ENCODE measurements at places on chromosomes 16 and 17.

DNA sequence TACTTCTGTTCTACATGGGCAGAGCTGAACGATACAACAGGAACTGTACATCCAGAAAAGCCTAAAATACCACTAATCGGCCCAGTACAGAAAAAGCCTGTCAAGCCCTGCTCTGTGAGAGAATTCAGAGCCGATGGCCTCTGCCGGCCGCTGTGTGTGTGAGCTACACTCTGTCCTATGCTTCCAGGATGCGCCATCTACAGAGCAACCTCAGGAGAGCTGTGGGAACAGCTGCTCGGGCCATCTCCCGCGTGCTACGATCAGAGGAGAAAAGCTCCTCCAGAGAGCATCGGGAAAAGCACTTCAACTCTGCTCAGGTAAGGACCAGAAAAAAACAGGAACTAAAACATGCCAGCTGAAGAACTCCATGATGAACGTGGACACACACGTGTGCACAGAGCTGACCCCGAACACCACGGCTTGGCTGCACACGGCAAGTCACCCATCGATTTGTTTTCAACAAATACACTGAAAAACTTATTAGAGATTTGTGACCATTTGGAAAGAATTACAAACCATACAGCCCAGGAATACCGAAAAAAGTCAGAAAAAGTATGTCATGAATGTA is 115.9 kb downstream of the ANKRD11 start:
- no peak for DNase-seq

GRCh38 chr16:60755907-60756306 is 1280.3 kb downstream of the CDH8 start:
- DNase-seq: no peak

DNA sequence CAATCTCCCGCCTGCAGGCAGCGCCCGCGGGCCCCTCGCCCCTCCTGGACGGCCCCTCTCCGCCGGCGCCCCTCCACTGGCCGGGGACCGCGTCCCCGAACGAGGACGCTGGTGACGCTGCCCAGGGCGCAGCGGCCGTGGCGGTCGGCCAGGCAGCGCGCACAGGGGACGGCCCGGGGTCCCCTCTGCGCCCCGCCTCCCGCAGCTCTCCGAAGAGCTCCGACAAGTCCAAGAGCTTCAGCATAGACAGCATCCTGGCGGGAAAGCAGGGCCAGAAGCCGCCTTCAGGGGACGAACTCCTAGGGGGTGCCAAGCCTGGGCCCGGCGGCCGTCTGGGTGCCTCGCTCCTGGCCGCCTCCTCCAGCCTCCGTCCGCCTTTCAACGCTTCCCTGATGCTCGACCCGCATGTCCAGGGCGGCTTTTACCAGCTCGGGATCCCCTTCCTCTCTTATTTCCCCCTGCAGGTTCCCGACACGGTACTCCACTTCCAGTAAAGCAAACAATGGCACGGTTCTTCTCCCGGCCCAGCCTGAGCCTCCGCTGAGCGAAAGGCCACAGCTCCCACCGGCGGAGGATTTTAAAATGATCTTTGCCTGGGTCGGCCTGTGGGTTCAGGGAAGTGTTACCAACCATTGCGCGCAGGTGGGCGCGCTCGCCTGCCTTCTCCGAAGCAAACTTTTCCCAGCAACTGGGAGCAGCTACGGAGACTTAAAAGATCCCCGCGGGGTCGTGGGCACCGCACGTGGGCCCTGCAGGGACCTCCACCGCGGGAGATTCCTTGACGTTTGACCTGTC is 1.1 kb downstream of the FOXL1 start:
- no peak for DNase-seq

DNA sequence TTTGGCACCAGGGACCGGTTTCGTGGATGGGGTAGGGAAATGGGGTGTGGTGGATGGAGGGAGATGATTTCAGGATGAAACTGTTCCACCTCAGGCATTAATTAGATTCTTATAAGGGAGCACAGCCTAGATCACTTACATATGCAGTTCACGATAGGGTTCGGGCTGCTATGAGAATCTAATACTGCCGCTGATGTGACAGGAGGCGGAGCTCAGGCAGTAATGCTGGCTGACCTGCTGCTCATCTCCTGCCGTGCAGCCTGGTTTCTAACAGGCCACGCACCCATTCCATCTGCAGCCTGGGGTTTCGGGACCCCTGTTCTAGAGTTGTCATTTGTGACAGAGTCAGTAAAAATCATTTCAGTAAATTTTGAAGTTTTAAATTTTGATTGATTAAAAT is 99.7 kb downstream of the CHD9 start:
- no peak for DNase-seq

DNA sequence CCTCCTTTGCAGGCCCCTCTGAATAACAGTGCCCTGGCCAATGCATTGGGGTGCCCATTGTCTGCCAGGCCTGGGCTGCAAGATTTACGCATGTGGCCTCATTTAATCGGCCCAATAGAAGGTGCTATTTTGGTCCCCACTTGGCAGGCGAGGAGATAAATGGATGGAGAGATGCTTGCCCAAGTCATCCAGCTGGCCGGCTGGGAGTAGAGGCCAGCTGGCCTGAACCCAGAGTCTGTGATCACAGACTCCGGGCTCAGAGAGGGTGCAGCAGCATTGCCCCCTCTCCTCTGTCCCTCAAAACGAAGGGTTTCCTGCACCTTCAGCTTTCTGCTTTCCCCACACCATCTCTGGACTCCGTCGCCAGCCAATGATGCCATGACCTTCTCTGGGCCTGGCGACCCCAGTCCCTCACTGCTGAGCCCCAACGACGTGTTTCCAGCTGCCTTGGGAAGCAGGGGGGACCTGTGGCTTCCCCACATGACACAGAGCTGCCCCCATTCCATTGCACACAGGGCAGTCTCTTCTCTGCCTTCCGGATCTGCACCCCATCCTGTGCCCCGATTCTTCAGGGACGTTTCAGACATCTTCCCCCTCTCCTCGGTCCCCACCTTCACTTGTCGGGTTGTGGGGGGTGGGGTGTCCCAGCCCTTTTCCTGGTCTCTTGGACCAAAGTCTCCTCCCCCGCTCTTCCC is 3.5 kb upstream of the ADGRG1 start:
- DNase-seq: no peak

DNA sequence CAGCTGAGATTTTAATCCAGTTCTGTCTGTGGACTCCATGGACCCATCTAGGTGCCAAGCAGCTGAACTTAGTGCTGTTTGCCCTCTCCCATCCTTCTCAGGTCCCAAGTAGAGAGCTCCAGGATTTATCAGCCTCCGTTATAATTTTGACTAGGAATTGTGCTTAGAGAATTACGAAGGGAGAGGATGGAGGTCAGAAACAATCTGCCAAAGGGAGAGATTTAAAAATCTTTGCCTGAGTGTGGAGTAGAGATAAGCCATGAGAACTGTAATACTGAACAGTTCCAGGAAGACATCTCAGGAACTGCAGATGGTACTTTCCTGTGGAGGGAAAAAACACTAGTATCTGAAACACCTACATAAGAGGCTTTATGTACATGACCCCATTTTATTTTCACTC is 27.0 kb downstream of the CEP95 start:
- DNase-seq: no peak

DNA sequence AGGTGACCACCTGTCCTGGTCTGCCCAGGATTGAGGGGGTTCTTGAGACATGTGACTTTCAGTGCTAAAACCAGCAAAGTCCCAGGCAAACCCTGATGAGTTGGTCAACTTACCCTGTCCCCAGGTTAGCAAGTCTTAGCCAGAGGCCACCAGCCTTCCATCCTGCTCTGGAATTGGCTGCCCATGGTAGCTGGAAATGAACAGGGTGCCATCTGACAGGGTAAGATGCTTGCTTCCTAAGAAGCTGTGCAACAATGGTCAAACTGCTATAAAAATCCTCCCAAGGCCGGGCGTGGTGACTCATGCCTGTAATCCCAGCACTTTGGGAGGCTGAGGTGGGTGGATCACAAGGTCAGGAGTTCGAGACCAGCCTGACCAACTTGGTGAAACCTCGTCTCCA is 22.8 kb upstream of the MTMR4 start:
- no peak for DNase-seq

DNA sequence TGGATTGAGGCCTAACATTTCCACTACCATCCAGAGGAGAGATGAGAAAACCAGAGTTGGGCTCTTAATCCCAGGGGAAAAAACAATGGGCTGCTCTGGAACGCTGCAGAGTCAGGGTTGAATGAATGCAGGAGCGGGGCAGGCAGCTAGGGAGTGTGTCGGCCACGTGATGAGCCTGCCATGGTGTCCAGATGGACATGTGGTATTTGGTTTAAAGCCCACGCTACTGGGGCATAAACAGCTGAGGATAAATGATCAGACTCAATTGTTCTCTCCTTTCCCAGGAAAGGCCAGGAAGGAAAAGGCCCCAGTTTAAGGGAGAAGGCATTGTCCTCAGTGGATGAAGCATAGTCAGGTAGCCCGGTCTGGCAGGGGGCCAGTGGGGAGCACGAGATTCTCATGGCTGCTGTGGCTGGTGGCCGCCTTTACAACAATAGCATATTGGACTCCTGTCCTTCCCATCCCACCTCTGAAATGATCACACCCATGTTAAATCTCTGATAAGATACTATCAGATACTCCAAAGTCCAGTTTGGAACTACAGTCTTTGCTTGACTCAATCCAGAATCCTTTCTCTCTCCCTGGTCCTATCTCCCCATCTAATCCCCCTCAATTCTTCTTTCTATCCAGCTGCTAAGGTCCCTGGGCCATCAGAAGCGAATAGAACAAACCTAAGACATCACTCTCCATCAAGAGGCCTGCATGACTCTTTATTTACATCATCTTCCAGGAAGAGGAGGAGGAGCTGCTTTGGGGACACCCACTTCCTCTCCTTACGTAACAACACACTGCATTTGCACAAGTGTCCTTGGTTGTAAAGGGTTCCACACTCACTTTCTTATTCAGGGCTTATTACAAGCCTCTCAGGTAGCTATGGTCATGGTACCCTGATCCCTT is 20.4 kb downstream of the CA4 start:
- no peak for DNase-seq

DNA sequence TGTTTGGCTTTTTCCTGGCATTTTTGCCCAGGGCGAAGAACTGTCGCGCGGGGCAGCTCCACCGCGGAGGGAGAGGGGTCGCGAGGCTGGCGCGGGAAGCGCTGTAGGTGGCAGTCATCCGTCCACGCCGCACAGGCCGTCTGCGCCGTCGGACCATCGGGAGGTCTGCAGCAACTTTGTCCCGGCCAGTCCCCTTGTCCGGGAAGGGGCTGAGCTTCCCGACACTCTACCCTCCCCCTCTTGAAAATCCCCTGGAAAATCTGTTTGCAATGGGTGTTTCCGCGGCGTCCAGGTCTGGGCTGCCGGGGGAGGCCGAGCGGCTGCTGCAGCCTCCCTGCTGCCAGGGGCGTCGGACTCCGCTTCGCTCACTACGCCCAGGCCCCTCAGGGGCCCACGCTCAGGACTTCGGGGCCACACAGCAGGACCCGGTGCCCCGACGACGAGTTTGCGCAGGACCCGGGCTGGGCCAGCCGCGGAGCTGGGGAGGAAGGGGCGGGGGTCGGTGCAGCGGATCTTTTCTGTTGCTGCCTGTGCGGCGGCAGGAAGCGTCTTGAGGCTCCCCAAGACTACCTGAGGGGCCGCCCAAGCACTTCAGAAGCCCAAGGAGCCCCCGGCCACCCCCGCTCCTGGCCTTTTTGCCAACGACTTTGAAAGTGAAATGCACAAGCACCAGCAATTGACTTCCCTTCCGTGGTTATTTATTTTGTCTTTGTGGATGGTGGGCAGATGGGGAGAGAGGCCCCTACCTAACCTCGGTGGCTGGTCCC is 2.3 kb upstream of the CBX4 start:
- DNase-seq: no peak

GRCh38 chr16:89420204-89420603 is 70.2 kb downstream of the ANKRD11 start:
- DNase-seq: no peak

- DNase-seq: no peak
Measured at GRCh38 chr16:17340804-17341203, 130.0 kb downstream of the XYLT1 start.

DNA sequence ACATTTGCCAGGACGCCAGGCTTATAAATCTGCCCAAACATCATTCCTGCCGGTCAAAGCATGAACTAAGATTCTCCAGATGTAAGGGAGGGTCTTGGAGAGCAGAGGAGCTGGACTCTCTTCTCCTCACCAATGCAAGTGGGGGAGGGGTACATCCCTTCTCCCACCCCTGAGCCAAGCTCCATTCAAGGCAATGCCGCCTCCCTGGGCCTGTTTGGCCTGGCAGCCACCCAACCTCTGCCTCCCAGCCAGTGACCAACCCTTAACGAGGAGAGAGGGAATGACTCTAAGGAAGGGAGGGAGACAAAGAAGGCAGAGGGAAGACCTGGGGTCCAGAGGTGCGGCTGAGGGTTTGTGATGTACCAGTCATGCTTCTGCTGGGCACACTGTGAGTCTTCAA is 13.8 kb downstream of the C17orf50 start:
- no peak for DNase-seq

- DNase-seq: no peak
Measured at GRCh38 chr17:81426393-81427172, 31.3 kb downstream of the BAHCC1 start.

- no peak for DNase-seq
Measured at GRCh38 chr17:80362428-80363119, 52.4 kb upstream of the ENDOV start.

DNA sequence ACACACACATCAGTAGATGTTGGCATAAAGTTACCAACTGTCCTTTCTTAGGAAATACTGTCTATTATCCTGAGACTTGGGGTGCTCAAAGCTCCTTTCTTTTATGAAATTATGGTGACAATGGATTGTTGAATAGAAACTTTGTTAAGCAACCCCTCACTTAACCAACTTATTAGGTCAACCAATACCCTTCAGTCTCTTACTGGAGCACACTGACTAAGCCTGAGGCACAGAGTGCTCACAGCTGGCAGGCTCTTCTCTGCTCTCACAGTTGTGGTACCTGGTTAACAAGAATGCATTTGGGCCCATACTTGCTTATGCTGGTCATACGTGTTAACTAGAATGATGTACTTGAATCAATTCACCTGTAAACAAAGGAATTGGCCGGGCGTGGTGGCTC is 24.8 kb downstream of the CD300LF start:
- DNase-seq: no peak

DNA sequence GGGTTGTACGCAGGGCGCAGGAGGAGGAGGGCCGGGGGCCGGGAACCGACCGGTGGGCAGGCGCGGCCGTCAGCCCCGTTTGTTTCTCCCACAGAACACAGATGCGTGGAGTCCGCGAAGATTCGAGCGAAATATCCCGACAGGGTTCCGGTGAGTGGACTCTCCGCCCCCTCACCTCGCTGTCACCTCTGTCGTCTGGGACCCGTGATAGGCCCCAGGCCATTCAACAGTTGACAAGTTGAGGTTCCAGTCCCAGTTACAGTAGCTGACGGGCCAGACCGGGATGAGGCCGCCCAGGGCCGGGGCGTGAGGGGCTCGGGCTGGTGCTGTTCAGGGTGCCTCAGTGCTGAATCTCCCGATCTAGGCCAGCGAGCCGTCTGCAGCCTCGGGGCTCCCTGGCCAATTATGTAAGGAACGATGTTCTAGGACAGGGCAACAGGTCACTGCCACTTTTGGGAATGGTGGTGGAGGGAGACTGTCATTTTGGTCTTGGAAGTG is 628 bp downstream of the GABARAPL2 start:
- DNase-seq: no peak

- no peak for DNase-seq
Measured at GRCh38 chr17:34527136-34527907, 52.1 kb upstream of the TMEM132E start.
